ENCODE measurements at places on chromosomes 12 and 14. TPM values are rescaled to one million over a fixed set of nuclear protein-coding genes. Genes with fewer than 3 reads are reported as not detected.

DNA sequence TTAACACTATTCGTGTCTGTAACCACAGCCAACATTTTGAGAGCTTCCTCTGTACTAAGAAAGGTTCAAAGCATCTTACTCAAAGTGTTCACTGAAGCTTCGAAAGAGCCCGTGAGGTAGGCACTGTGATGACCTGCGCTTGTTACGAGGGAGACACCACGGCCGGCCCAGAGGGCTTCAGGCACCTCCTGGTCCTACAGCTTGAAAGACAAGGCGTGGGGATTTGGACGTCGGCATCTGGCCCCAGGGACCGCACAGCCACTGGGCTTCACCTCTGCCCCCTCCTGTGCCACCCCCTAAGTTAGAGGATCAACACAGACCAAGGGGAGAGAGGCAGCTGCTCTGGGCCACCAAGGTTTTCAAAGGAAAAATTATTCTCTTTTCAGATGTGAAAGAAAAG lies 75.6 kb downstream of the RIMBP2 start:
- DNase-seq, result no peak

DNA sequence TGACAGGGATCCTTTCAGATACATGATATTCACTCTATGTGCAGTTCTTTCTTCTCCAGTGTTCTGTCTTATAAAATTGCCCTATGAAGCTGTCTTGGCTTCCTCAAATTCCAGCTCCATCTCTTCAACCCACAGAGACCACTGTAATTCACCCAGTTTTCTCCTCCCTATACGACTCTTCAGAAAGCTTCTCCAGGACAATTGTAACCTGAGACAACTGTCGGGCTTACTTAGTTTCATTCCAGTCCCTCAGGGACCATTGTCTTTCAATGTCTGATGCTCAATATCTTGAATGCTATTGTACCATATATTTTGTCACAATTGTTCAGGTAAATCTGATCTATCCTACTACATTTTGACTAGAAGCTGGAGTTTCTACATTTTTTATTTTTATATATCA lies 345.3 kb downstream of the RPL10L start:
- no peak for DNase-seq

FAM186B gene
- 0.75 TPM for polyA plus RNA-seq

DNA sequence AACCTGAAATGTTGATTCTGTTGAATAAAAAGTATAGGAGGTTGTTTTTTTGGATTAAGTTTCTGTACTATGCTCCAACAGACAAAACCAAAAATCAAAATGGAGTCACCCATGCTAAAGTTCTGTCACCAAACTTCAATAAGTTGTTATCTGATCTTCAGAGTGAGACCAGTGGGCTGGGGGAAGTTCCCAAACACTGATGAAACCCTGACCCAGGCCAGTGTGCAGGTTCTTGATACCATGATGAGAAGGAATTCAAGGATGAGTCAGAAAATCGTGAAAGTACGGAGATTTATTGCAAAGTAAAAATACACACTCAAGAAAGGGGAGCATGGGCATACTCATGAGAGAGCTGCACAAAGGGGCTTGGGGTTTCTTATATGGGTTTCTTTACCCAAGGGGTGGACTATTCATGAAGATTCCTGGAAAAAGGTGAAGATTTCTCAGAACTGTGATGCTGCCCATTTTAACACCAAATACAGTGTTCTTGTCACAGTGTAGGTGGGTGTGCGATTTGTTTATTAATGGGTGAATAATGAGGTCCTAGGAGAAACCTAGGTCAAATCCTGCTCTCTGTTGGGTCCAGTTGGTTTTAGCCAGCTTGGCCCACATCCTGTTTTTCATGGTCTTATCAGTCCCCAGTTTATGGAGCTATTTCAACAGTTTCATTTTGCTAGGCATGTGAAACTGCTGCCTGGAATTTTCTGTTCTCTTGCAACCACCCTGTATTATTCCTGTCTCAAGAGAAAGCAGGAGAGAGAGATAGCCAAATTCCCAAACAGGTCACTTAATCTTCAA lies 27.5 kb upstream of the DENND5B start:
- no peak for DNase-seq

DNA sequence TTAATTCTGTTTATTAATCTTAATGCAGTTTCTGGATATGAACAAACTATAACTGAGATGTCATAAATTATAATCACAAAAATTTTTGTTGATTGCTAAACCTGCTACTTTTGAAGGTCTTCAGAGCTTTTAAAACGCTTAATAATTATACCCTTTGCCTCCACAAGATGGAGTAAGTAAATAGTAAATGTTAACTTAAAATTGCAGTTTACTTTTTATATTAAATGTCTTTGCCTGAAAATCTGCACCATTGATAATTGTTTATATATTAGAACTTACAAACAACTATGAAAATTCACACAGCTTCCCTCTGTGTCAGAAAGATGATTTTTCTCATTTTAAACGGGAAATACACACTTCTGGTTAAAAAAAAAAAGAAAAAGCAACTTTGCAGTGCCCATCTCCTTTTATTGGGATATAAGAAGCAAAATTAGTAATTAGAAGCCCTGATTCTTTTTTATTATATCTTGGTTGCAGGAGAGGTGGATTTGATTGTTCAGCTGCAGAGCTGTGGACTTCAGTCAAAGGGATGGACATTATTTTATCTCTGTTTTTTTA lies 35.6 kb downstream of the SCFD1 start:
- DNase-seq, result peak; percentile 13

GRCh38 chr14:68589447-68590200 lies 203.2 kb downstream of the ZFP36L1 start:
- DNase-seq, result peak; percentile 97

GRCh38 chr14:59870277-59871165 lies at the start of gene RTN1:
Gene RTN1 (minus strand): TSS chr14:59870776. CDS start chr14:59870630, 146 bp downstream.
- peak; percentile 68 for DNase-seq
